NCI-H226 (cell line): ENCODE measurements at places on chromosomes 2 and 18.

- DNase-seq, result no peak
These were observed 42.4 kb downstream of the TNS1 start for GRCh38 chr2:217960351-217960750.

GRCh38 chr2:170707821-170708795 lies 7.0 kb upstream of the SP5 start:
- no peak for DNase-seq

- DNase-seq, result no peak
These were observed 25.5 kb upstream of the ZCCHC2 start for GRCh38 chr18:62497190-62497772.

DNA sequence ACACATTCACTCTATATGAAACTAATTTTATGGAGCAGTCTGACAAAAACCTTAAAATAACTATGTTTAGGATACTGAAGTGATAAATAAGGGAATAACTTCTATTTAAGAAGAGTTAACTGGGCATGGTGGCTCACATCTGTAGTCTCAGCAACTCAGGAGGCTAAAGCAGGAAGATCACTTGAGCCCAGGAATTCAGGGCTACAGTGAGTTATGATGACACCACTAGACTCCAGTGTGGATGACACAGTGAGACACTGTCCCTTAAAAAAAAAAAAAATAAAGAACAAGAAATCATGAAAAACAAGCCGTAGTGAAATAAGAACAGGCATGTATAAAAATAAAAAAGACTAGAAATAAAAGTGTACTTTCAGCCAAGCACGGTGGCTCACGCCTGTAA lies 82.0 kb downstream of the THADA start:
- no peak for DNase-seq

- DNase-seq, result no peak
These were observed 18.5 kb downstream of the ITGA6 start for GRCh38 chr2:172445851-172446250.

DNA sequence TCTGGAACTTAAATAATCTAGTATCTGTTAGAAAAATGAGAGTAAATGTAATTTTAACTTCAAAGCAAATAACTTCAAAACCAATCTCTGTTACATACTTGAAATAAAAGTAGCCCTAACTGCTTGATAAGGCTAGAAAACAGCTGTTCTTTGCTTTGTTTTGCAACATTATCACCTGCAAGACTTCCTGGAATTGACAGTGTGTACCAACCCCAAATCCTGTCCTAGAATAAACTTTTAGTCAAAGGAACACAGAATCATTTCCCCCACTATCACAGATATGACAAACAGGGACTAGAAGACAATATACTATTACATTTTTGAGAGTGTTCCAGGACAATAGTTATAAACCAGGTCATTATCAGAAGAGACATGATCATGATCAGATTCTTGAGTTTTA lies 105.3 kb upstream of the PGAP1 start:
- DNase-seq, result no peak

DNA sequence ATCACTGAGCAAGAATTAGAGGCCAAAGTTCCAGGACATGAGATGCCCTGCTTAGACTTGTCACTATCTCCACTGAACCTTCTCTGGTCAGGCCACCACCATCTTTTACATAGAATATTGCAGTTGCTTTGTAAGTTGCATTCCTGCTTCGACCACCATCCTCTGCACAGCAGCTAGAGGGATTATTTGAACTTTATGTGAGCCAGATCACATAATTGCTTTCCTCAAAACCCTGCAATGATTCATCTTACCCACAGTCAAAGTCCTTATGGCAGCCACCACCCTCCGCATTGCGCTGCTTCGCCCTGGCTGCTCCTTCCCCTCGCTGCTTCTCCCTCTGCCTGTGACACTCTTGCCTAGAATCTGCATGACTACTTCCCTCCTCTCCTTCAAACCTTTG lies 111.3 kb downstream of the EML6 start:
- no peak for DNase-seq

DNA sequence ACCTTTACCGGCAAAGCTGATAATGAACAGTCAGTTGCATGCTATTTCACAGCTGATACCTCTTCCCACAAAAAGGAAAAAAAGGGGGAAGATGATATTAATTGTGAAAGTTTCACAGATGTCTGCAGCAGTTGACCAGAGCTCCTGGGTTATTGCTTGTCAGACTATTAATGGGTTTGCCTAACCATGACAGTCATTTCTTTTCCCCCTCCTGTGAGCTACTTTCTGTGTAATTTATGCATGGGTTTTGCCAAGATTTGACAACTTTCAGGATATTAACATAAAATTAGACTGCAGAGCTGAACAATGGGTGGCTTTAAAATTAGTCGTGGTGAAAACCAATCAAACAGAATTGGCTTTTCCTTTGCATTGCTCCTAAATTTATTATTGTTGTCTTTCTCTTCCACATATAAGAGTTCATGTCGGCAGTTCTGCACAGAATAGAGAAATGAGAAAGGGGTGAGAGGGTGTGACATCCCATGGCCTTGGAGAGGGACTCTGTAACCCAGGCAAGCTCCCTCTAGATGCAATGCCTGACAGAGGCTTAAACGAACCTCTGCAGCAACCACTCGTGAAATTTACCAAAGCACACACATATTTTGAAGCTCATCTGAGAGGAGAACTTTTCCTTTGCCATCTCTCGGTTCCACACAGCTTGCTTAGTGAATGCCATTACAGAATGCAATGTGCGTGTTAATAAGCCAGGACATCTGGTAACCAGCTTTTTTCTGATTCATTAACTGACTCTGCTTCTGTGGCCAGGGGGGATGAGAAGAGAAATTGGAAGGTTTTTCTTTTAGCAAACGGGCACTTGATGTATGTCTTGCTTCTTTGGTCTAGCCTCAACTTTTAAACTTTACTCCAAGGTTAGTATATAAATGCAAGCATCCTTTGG lies 82.2 kb upstream of the ITGA4 start:
- no peak for DNase-seq

DNA sequence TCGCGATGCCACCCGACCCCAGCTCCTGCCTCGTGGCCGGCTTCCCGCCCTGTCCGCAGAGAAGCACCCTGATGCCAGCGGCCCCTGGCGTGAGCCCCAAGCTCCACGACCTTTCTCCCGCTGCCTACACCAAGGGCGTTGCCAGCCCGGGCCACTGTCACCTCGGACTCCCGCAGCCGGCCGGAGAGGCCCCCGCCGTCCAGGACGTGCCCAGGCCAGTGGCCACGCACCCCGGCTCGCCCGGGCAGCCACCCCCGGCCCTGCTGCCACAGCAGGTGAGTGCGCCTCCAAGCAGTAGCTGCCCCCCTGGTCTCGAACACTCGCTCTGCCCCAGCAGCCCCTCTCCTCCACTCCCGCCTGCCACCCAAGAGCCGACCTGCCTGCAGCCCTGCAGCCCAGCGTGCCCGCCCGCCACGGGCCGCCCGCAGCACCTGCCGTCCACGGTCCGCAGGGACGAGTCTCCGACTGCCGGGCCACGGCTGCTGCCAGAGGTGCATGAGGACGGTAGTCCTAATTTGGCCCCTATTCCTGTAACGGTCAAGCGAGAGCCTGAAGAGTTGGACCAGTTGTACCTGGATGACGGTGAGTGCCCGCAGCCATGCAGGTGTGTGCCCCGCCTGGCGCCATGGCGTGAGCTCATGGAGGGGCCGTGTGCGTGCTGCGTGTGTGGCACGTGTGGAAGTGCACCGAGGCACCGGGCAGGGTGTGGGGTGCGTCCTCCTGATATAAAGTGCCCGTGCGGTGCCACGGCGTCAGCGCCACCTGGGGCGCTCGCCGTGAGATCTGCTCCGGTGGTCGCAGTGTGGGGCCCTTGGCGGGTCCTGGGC lies 90.8 kb downstream of the NFATC1 start:
- DNase-seq, result no peak

DNA sequence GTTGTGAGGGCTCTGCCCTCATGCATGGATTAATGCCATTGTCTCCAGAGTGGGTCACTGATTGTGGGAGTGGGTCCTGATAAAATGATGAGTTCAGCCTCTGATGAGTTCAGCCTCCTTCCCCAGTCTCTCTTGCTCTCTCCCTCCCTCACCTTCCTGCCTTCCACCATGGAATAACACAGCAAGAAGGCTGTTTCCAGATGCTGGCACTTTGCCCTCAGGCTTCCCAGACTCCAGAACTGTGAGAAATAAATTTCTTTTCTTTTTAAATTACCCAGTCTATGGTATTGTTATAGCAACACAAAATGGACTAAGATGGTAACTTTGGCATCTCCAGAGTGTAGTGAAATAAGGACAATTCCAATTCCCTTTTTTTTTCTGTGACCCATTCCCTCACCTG lies 47.1 kb upstream of the MAP4K3 start:
- DNase-seq, result no peak

GRCh38 chr2:37893327-37893726 lies 31.8 kb upstream of the RMDN2 start:
- DNase-seq, result no peak

GRCh38 chr18:25927830-25928229 lies 162.6 kb downstream of the SS18 start:
- DNase-seq, result no peak

DNA sequence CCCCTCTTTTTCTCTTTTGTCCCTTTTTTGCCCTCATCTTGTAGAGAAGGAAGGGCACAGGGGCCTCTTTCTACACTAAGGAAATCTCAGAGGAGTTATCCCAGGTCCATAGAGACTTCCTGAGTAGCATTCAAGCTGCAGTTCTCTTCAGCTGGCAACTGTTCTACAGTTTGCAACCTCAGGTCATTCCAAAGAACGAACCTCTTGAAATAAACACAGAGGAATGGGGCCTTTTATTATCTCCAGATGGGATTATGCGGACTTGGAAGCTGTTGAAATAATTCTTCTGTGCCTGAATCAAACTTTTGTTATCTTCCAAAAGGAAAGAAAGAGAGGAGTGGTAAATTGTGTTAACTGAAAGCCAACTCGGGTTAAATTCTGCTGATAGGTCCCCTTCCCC lies 31.0 kb upstream of the NFE2L2 start:
- DNase-seq, result no peak
